CD4-positive, alpha-beta T cell treated with Interferon alpha-2 for 1 hour (primary cell): ENCODE measurements at places on chromosomes 2 and 18.

- DNase-seq, result no peak
These were observed 10.2 kb downstream of the GPR55 start for GRCh38 chr2:230914886-230915285.

DNA sequence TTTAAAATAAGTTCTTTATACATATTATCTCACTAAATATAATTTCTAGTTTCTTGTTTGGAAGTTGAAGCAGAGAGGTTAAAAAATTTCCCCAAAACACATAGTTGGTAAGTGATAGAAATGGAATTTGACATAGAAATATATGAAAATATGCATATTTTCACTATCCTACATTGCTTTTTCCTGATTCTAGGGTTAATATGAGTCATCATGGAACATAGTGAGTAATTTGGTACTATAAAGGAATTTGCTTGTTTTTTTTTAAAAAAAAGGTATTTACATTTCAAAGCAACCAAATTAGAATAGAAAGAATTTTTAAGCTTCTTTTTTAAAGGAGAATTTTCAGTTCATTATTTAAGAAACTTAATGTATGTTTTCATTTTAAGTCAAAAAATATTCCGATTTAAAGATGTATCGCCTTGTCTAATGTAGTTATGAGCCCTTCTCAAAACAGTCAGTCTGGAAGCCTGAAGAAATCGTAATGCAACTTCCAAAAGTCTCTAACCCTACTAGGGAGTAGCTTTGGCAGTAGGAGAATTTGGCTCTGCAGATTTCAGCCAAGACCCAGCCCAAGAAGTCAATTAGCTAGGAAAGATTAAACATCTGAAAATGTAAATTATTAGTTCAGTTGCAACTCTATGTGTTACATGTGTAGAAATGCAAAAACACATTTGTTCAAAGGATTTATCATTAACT is 147.3 kb downstream of the RDH14 start:
- no peak for DNase-seq

DNA sequence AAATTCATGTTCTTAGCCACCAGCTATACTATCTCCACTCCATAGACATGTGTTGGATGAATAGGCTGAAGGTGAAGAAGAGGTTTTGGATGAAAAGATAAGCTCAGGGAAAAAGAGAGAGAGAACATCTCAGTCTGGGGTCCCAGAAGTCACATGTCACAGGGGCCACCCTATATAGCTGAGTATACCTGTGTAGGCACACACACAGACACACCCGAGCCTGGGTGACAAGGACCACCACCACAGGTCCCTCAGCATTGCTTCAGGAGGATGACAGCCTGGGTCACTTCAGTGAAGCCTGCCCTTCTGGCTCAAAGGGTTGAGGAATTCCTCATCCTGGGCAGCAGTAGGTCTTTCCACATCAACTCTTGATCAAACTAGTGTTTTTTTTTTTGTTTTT is 56.2 kb downstream of the POLR1A start:
- DNase-seq, result no peak

DNA sequence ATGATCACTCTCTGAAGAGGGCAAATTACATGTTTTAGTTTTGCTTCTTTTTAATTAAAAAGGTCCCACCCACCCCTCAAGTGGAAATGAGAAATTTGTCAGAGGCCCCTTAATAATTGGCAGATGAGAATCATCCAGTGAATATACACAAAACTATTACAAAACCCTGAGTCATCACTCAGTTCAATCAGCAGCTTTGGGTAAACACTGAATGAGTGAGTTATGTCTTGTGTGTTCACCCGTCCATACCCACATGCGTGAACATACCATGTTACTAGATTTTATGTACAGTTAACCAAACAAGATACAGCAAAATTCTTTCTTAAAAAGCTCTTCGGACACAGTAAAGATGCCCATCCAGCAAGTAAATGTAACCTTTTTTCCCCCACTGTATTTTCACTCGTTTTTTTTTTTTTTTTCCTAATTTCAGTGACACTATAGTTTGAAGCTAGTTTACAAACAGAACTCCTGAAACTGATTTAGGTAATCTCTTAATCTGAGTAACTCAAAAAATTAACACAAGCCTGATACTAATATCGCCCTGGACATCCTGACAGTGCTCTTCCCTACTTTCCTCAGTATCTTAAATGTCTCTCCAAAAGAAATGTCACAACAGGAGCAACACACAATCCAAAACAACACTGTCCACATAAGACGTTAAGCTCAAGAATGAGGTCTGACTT is 1.4 kb downstream of the PSME4 start:
- no peak for DNase-seq

- DNase-seq, result no peak
These were observed 35.0 kb upstream of the LRP1B start for GRCh38 chr2:142165790-142166189.

- peak; percentile 3 for DNase-seq
These were observed 692.3 kb downstream of the RNF144A start for GRCh38 chr2:7609556-7609955.

GRCh38 chr2:175525975-175526374 is 344.5 kb upstream of the ATP5MC3 start:
- DNase-seq, result no peak

GRCh38 chr2:237020090-237020489 is 65.6 kb upstream of the COPS8 start:
- no peak for DNase-seq

DNA sequence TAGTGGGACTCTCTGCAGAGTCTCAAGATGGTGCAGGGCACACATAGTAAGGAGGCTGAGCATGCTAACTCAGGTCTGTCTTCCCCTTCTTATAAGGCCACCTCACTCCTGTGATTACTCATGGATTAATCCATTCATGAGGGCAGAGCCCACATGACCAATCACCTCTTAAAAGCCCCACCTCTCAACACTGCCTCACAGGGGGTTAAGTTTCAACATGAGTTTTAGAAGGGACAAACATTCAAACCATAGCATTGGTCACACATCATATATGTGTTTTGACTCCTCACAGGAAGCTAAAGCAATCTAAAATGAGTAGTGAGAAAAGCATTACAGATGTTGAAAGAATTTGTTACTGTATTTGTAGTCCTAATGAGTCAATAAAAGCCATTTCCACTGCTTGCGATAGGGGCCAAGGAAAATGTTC is 57.5 kb downstream of the DTNA start:
- no peak for DNase-seq

- DNase-seq, result no peak
These were observed 112.0 kb upstream of the SLC66A3 start for GRCh38 chr2:11043245-11043644.

GRCh38 chr18:2222270-2223185 is 348.8 kb downstream of the METTL4 start:
- DNase-seq, result no peak

GRCh38 chr2:215914054-215914776 is 99.1 kb downstream of the MREG start:
- DNase-seq, result no peak

- no peak for DNase-seq
These were observed 65.1 kb downstream of the ASAP2 start for GRCh38 chr2:9271691-9272090.

- no peak for DNase-seq
These were observed 105.8 kb upstream of the MYCN start for GRCh38 chr2:15834381-15835031.

DNA sequence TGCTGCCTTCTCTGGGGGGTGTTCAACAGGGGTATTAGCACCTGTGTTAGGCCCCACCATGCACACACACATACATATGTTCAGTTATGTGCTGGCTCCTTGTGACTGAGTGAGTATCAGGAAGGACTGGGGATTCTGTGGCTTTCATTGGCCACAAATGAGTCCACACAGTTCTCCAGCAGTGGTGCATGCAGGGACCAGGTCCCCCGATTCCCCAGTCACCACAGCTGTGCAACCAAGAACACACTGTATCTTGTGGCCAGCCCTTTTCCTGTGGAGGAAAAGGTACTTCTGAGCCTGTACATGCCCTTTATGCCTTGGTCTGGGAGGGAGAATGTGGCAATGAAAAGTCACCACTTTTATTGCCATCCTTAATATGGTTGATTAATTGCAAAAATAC is 74.9 kb upstream of the KLF7 start:
- DNase-seq, result no peak

- no peak for DNase-seq
These were observed 194.5 kb upstream of the LRRTM1 start for GRCh38 chr2:80499095-80499494.

- no peak for DNase-seq
These were observed 63.4 kb upstream of the ZEB2 start for GRCh38 chr2:144583381-144583729.

- no peak for DNase-seq
These were observed 66.2 kb downstream of the HNMT start for GRCh38 chr2:138030459-138030858.

DNA sequence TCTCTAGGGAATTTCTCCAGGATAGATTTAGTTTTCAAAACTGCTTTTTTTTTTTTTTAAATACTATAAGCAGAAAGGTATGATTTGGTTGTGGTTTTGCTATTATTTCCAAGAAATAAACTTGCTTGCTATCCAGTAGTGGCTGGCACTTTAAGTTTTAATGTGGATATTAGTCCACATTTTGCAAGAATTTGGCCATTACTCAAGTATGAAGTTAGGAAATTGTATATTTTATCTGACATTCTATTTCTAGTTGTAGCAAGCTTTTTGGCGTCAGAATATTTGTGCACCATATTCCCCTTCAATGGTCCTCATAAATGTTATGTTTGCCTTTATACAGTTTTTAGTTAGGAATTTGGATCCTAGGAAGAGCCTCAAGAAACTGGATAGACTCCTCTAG is 226.3 kb downstream of the ZNF521 start:
- DNase-seq, result no peak

GRCh38 chr2:192729369-192729768 is 534.6 kb upstream of the TMEFF2 start:
- DNase-seq, result no peak

GRCh38 chr18:7002107-7002506 is 115.5 kb downstream of the LAMA1 start:
- no peak for DNase-seq

DNA sequence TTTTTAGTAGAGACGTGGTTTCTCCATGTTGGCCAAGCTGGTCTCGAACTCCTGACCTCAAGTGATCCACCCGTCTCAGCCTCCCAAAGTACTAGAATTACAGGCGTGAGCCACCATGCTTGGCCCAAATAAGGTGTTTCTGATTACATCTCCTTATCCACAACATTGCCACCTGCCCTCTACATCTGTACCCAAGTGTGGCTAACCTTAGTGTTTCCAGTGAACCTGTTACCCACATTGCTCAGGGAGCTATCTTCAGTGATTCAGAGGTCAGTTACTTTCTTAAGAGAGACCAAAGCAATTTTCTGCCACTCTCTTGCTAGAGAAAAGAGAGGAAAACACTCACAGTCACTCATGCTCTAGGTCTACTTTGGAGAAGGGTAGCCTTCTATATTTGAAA is 115.0 kb upstream of the SLC39A10 start:
- no peak for DNase-seq

DNA sequence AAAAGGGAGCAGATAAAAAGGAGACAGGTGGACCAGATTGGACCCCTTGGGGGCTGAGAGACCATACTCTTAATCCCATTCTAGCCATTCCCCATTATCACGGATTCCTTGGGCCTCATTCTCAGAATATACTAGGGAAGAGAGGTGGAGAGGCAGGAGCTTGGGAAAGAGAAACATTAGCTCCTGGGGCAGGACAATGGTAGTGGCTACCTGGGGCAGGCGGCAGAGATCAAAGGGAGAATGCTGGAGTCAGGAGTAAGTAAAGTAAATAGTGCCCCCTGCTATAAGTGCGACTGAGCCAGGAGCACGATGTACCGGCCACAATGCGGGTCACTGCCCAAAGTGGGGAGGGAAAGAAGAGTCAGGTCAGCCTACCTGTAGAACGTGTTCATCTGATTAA is 20.4 kb upstream of the IHH start:
- no peak for DNase-seq

DNA sequence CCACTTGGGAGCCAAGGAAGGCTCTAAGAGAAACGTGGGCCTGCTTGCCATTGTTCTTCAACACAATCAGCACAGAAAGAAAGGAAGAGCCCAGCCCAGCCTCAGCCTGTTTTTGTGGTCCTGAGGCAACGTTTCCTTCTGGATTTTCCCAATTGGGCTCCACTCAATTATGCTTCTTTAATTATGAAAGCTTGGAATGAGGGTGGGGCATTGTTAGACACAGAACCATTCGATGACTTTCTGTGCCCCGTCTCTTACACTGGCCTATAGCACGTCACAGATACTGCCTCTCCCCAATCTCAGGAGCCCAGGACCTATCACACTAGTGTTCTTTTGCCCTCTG is 207.4 kb downstream of the ZFP36L2 start:
- no peak for DNase-seq

GRCh38 chr2:223101340-223102039 is 49.5 kb downstream of the KCNE4 start:
- no peak for DNase-seq

DNA sequence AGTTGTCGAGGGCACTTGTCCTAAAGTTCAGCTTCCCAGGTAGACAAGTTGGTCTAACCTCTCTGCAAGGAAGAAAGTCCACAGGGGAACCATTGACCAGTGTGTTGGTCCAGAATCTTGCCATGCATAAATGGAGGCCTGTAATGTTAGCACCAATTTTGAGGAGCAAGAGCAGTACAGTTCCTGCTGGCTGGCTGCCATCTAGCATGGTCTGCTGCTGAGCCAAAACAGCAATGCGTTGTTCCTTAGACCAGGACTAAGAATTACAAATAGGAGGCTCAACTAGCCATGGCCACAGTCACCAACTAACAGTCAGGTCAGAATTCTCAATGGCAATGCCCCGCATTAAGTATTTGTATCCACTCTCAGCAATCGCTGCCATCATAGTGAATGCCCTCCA is 72.8 kb upstream of the WIPF1 start:
- no peak for DNase-seq

GRCh38 chr18:79764131-79764530 is 33.6 kb upstream of the KCNG2 start:
- no peak for DNase-seq

GRCh38 chr18:32208577-32208976 is 18.7 kb downstream of the MEP1B start:
- no peak for DNase-seq

- peak; percentile 67 for DNase-seq
These were observed 66.2 kb downstream of the ACVR2A start for GRCh38 chr2:147910990-147911473.

DNA sequence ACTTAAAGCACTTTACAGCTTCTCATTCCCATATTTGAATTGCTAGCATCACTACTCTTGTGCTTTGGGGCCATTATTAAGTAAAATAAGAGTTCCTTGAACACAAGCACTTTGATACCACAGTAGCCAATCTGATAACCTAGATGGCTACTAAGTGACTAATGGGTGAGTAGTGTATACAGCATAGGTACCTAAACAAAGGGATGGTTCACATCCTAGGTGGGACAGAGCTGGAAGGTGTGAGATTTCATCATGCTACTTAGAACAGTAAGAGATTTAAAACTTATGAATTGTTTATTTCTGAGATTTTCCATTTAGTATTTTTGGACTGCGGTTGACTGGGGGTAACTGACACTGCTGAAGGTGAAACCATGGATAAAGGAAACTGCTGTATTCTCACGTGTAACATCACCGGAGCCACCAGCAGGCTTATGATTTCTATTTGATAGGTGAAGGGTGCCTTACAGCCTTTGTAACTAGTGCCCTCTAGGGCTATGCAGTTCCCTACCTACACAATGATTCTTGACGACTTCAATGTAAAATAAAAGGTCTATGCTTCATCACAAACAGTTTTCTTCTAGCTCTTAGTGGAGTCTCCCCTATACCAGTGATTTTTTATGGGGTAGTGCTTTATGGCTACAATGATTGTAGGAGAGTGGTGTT is 22.1 kb upstream of the CRIM1 start:
- peak; percentile 26 for DNase-seq

- no peak for DNase-seq
These were observed 211.1 kb downstream of the ALPK2 start for GRCh38 chr18:58417752-58418151.

- DNase-seq, result no peak
These were observed 32.3 kb downstream of the FEZ2 start for GRCh38 chr2:36565712-36566111.
